ENCODE measurements at places on chromosomes 1 and 21.

DNA sequence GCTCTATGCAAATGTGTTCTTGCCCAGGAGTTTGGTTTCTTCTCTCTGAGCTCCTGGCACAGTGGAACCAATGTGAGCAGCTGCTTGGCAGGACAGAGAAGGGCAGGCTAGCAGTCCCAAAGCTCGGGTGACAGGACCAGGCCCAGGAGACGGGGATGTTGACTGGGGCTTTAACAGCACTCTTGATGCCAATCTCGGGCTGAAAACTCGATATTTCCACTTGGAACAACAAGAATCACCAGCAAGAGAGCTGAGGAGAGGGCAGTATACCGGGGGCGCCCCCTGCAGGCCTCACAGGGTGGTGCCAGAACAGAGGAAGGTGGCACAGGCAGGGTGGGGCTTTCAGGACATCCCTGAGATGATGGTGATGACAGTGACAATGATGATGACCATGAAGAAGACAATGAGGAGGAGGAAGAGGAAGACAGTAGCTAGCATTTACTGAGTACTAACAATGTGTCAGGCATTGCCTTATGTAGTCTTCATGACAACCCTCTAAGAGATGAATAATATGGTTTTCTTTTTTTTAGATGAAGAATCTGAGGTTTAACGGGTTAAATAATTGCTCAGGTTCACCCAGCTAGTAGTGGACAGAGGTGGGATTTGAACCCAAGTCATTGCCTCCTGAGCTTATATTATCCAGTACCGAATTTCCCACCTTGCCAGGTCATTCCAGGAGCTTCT, 2.7 kb upstream of the KCNJ9 start:
- no peak for DNase-seq

GRCh38 chr1:230771773-230772354, 24.7 kb downstream of the CAPN9 start:
- DNase-seq, result no peak

- no peak for DNase-seq
These were observed 40.3 kb upstream of the EDARADD start for GRCh38 chr1:236353813-236354212.

DNA sequence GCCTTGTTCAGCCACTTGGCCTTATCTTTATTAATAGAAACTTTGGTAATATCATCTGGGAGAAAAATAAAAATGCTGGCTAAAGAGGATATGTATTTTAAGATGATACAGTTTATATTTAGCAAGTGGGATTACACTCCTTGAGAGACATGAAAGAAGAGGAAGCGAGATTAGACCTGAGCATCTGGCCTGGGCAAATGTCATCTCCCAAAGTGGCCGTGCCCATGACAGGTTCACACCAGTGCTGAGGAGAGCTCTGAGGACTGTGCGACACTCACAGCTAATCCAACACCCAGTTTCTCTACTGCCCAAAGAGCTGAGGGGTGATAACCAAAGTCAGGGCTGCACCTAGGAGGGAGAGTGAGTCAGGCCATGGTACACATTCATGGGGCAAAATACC, 121.7 kb upstream of the DUSP10 start:
- DNase-seq, result no peak

DNA sequence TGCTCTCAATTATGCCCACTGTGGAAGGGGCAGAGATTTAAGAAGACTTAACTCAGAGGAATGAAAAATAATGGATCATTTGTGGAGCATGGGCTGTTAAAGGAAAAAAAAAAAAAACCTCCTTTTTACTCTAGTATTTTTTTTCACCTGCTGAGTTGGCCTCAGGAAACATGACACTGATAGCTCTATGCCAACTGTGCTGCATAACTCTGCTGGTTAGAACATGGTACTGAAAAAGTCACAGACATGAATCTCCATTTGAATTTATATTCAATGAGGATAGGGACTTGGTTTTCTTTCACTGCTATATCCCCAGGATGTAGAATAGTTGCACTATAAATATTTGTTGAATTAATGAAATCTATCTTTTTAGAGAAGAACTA, 86.1 kb upstream of the KIAA0040 start:
- DNase-seq, result no peak

- DNase-seq, result no peak
These were observed 14.3 kb upstream of the DDX59 start for GRCh38 chr1:200684015-200684414.

DNA sequence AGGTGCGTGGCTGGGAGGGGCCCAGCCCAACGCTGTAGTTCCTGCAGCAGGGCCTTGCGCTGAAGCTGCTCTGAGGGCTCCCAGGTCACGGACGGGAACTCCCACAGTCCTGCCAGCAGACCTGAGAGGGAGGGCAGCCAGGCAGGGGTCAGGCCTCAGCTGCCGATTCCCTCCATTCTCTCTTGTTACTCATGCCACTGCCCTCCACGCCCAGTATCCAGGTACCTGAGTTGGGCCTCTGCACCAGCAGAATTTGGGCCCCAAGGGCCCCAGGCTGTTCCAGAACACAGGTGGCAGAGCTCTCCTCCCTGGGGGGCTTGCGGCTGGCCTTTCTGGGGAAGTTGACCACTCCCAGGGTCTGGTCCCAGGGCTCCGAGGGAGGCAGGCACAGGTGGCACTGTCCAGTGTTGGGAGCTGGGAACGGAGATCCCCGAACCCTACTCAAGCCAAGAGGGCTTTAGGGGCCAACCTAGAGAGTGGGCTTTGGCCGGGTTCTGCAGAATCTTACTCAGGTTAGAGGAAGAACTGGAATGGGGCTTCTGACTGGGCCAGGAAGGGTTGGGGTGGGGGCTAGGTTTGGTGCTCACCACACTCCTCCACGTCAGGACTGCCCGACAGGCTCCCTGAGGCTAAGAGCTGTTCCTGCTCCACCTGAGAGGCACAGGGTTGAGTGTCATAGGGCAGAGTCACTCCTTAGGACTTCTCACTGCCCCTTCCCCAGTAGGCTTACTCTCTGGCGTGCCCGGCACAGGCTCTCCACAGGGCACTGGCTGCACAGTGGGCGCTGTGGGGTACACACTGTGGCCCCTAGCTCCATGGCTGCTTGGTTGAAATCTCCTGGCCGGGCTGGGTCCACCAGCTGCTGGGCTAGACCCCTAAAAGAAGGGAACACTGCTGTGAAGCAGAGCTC, 5.0 kb downstream of the HPDL start:
- DNase-seq, result no peak

GRCh38 chr1:221184131-221184794, 305.0 kb downstream of the HLX start:
- DNase-seq, result no peak

GRCh38 chr1:226535666-226536065, 12.9 kb upstream of the STUM start:
- no peak for DNase-seq

DNA sequence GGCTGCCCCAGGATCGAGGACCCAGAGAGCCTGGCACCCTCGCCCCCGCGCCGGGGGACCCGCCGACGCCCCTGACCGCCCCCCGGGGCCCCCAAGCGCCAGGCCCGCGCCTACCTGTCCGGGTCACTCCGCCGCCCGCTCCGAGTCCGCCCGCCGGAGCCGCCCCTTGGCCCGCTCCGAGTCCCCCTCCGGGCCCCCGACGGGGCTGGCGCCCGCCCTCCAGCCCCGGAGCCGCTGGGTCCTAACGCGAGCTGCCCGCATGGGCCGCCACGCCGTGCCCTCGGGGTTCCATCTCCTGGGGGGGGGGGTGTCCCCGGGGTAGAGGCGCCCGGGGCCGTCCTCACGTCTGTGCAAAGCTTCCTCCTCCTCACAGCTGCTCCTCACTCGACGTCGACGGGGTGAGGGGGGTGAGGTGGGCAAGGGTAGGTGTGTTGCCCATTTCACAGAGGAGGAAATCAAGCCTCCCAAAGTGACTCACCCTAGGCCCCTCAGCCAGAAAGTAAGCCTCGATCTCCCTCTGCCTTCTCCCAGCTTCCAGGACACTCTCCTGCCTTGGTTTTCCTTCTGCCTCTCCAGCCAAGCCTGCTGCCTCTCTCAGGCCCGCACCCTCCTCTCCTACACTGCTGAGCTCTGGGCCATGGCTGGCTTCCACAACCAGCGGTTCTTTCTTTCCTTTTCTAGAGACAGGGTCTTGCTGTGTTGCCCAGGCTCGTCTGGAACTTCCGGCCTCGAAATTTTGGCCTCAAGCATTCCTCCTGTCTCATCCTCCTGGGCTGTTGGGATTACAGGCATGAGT, at the start of gene MFAP2:
TSS of gene MFAP2 (minus strand) at position 148 of the 796 bp plus-strand sequence. CDS start 2,347 bp downstream, outside the sequence.
- DNase-seq, result no peak

GRCh38 chr1:203424861-203425662, 50.5 kb upstream of the PRELP start:
- no peak for DNase-seq

DNA sequence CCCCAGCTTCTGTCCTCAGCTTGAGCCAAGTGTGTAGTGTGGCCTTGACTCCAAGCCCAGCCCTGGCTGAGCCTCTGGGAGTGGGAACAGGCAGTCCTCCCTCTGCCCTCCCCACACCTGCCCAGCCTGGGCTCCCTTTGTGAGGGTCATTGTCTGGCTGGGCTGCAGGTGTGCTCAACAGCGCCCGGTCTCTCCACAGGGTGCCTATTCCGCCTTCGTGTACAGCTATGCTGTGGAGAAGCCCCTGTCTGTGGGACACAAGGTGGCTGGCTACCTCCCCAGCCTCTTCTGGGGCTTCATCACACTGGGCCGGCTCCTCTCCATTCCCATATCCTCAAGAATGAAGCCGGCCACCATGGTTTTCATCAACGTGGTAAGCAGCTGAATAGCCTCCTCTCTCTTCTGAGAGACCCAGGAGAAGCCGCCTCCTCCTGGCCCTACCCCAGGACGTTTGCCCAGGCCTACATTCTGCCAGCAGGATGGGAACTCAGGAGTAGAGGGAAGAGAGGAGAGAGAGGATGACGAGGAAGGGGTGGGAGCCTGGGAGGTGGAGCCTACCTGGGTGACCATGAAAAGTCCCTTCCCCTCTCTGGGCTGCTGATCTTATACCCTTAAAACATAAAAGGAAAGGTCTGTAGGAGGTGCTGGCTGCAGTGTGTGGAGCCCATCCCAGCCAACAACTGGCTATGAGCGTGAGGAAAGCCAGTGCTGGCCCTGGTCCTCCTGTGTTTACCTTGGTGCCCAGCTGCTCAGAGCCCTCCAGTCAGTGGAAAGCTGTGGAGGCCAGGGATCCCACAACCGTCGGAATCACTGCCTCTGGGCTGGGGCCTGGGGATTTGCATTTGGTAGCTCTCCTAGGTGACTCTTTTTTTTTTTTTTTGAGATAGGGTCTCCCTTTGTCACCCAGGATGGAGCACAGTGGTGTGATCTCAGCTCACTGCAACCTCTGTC, 45.7 kb downstream of the ELK4 start:
- DNase-seq, result no peak

DNA sequence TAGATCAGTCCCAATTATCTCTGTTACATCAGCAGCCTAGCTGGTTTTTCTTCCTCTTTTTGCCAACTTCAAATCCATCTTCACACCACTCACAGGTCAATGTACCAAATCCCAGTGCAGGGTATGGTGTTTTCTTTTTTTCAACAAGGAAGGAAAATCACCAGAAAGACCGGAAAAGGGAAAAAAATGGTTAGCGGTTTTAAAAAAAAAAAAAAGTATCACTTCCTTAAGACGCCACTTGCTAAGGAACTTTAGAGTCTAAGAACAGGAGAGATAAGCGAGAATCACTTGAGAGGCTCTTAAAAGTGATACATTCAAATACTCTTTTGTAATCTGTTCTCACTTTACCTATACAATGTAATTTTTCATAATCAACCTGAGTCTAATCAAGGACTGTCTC, 3.1 kb upstream of the OR10J1 start:
- DNase-seq, result no peak

DNA sequence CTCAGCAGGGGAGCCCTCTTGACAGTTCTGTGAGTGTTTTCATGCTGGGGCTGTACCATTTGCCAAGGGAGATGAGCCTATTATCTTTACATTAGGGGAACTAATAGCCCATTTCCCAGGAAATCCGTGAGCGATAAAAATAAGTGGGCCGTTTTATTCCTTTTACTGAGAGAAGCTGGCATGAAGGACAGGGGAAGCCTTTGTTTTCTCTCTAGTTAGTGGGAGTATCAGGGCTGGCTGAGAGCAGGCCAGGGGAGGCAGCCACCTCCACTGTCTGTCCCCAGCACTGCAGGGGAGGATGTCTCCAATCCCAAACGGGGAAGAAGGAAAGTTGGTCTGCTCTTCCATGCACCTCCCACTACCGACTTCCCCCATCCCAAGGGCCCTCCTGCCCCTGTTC, 2.5 kb downstream of the UBL4B start:
- DNase-seq, result no peak

DNA sequence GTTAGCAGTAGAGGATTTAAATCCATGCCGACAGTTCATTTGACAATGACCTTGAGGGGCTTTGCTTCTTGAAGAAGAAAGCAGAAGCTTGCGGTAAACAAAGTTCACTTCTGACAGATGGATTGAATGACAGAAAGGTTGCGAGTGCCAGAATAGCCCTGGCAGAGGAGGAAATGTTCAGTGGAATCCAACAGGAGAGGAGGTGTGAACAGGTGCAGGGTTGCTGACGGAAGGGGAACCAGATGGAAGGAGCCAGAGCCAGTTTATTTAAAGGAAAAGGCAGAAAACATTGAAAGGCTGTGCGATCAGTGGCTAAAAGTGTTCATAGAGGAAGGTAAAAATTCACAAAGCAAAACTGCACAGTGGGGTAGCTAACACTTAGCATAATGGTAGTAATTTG, 141.0 kb downstream of the SDCCAG8 start:
- DNase-seq, result no peak

DNA sequence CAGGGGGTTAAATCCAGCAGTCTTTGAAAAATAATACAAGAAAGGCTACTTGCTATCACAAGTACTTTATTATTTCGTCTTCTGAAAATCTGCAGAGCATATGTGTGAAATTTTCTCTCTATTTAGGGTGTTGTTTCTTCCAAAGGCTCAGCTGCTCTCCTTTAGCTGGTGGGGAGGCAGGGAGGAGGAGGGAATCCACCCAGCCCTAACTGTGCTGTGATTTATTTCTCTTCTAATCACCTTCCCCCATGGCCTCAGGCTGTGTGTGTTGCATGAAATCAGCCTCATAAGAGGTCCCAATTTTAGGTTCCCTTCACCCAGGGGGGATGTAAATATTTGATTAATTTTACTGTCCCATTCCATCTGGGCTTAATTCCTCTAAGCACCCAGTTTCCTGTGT, 77.6 kb upstream of the PGBD5 start:
- no peak for DNase-seq

DNA sequence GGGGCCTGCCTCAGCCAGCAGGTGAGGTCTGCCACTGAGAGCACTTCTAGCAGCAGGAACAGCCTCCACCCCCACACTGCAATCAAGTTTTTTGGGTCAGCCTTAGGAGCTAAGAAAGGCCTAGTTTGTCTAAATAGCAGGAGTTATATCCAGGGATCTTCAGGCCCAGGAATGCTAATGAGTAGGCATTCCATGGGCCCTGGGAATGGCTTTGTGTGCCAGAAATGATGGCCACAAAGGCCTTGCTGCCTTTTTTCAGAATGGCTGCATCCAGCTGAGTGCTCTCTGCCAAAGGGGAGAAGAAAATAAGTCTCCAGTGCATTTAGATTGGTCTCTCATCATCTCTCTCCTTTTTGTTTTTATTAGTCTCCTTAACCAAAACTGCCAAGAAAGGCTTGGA, 2.8 kb downstream of the MRTO4 start:
- DNase-seq, result no peak

DNA sequence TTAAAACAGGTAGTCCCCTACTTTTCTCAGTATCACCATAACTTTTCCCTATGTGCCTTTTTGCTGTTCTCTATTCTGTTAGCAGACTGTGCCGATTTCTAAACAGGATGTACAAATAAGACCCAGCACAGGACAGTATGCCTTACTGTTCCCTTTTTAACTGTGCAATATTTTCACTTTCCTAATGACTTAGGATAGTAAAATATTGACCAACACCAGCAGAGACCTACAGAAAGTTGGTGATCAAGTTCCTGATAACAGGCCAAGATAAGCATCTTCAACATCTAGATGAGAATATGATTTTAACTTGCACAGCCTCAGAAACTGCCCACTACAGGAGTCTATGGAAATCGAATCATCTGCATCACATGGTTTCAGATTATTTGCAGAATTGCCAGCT, 42.0 kb downstream of the ADSS2 start:
- DNase-seq, result no peak
